ENCODE measurements at places on chromosomes 3 and 15. TPM values are rescaled to one million over a fixed set of nuclear protein-coding genes. Genes with fewer than 3 reads are reported as not detected.

TNNC1 gene
- total RNA-seq = 0.34 TPM

ZBBX gene
- not detected for total RNA-seq

IL17RC gene
- 0.27 TPM for total RNA-seq

GOLGA8T gene
- total RNA-seq = not detected

DNA sequence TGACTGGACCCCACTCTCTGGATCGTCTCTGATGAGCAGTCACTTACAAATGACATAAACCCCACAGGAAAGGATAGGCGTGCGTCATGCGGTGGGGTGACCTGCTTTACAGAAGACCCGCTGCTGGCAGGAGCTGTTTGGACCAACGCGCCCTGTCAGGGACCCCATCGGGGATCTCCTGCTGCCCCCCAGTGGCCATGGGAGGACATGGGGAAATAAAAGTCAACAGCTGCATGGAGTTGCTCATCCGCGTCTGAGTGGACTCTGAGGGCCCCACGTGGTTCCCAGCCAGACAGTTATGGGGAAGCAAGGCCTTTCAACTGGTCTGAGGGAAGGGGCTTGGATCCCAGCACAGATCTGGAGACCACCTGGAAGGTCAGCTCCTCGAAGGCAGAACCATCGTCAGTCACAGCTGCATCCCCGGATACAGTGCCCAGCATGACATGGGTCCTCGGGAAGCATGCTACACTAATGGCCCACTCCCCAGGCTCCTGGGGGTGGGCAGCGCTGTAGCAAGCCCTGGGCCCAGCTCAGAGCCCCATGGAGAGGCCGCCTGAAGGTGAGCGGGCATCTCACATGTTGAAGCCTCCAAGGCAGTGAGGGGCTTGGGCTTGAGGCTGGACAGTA lies 32.1 kb downstream of the PTH1R start:
- peak; percentile 66 for DNase-seq

GRCh38 chr3:101202640-101203039 lies 117.7 kb downstream of the IMPG2 start:
- no peak for DNase-seq

- DNase-seq = no peak
Measured at GRCh38 chr3:12195231-12195630, 36.5 kb upstream of the TIMP4 start.

GRCh38 chr3:7461202-7461825 lies 600.4 kb downstream of the GRM7 start:
- no peak for DNase-seq

DNA sequence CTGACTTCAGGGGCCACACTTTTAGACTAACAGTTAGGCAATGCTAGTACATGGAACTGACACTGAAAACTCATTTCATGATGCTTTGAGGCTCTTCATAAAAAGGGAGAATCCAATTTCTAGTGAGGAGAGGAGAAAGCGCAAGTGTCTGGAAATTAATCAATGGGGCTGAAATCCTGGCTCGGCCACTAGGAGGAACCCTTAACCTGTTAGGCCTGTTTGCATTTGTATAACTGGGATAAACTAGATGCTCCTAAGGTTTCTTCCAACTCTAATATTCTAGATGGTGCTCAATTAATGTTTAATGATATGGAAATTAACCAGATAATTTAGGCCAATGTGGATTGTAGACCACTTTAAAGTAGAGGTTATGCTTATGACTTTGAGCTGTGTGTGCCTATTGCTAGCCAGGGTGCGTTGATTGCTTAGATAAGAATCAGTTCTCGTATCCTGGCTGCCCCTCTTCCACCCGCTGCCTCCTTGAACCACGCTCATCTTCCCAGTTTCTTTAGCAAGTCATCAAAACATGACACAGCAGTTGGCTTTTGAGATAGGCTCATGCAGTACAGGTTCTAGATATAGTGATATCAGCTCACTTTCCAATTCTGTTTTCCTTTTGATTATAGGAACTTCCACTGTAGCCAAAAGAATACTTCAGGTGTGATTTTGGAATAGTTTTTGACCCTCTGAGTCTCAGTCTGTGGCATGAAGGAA lies 16.8 kb upstream of the CRBN start:
- no peak for DNase-seq

DNA sequence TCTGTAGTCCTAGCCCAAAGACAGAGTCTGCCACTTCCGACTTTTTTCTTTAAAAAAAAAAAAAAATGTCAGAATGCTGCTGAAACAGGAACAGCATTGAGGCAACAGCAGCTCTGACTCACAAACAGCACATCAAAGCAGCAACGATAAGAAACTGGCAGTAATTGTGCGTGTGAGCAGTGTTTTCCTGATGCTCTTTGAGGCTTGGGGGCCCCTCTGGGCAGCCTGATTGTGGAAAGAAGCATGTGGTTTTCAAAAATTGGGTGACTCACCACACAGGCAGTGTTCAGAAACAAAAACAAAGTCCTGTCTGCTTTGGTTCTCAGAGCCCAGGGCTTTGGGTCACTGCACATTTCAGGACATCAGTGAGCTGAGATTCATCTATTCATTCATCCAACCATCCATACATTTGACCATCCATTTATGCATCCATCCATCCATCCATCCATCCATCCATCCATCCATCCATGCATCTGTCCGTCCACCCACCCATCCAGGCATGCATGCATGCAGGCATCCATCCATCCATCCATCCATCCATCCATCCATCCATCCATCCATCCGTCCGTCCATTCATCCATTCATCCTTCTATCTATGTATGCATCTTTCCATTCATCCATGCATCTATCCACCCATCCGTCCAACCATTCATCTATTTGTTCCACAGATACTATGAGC lies 308.4 kb downstream of the RPLP1 start:
- DNase-seq = peak; percentile 85

- DNase-seq = no peak
Measured at GRCh38 chr3:47283591-47284364, 1.0 kb downstream of the KLHL18 start.

DNA sequence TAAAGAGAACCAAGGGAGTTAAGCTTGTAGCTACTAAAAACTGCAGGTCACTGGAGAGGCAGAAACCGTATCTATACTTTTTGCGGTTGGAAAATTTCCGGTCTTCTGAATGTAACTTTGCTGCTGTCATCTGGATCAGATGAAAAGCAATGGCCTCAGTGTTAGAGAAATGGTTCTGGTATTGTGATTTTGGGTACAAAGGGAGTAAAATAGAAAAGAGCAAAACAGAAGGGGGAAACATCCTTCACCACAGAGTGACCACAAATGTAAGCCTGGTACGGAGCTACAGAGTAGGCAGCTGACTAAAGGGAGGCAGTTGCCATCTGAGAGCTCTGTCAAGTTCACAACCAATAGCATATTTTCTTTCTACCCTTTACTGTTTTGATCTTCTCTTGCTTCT lies 5.6 kb downstream of the CD96 start:
- peak; percentile 40 for DNase-seq

DNA sequence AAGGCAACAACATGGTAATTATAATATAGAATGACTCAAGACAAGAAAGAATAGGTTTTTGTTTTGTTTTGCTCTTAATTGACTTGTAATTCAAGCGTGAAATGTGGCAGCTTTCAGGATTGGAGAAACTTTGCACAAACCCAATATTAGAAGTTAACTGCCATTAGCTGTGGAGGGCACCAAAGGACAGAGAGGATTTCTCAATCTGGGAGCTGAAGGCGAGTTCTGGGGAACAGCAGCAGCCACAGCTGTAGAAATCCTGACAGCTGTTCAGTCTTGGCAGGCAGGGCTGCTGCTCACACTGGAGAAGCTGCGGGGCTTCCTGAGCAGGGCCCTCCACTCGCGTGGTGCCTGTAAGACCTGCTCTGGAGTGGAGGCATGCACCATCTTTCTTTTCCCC lies 182.2 kb upstream of the IL12A start:
- no peak for DNase-seq

DNA sequence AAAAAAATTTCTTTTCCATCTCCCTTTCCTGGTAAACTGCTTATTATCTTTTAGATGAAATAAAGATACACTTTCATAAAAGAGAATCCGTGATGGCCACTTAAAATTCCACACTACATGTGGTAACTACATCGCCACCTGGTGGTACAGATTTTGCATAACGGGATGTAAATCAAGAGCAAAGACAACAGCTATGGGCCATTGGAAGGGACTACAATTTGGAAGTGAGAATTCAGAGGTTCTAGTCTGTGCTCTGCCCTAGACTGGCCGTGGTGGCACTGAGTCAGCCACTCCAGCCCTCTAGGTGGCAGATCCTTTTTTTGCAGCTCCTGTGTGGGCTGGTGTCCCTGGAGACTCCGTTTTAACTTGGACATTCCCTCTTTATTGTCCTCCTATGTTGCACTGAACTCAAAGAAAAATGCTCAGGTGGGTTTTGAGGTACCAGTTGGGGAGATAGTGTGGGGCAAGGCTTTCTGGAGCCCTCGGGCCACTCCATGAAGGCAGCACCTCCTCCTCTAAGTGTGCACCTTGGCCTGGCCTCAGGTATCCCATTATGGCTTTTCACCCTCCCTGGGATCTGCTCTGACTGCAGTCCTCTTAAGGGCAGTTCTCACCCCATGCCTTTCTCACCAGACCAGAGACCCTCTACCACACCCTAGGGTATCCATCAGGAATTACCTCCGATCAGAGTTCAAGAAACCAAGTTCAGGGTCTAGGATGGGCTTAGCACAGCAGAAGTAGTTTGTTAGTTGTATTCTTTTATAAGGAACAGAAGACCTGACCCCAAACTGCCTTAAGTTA lies 54.9 kb downstream of the SPSB4 start:
- DNase-seq = peak; percentile 27

- no peak for DNase-seq
Measured at GRCh38 chr3:3038201-3038991, 71.8 kb downstream of the IL5RA start.

- no peak for DNase-seq
Measured at GRCh38 chr3:180229113-180229512, 192.4 kb upstream of the PEX5L start.

DNA sequence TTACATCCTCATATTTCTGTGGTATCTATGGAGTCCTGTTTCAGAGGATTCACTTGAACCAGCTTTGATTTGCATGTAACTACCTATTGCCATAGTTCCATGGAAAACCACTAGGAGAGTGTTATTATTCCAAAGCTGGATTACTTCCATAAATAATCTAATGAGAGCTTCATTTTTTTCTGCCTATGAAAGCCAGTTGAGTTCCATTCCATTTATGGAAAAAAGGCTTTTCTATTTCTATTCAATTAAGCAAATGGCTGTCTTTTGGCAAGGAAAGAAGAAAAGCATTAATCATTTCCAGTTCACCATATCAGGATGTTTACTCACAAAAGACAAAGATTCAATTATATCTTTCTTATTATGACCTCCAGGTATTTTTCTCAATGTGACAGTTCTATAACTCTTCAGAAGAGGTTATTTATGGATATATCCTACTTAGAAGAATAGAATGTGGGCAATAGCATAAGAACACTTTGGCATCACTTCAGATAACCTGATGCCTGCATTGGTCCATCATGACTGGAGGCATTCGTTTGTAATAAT lies 259.9 kb upstream of the ZPLD1 start:
- no peak for DNase-seq

DNA sequence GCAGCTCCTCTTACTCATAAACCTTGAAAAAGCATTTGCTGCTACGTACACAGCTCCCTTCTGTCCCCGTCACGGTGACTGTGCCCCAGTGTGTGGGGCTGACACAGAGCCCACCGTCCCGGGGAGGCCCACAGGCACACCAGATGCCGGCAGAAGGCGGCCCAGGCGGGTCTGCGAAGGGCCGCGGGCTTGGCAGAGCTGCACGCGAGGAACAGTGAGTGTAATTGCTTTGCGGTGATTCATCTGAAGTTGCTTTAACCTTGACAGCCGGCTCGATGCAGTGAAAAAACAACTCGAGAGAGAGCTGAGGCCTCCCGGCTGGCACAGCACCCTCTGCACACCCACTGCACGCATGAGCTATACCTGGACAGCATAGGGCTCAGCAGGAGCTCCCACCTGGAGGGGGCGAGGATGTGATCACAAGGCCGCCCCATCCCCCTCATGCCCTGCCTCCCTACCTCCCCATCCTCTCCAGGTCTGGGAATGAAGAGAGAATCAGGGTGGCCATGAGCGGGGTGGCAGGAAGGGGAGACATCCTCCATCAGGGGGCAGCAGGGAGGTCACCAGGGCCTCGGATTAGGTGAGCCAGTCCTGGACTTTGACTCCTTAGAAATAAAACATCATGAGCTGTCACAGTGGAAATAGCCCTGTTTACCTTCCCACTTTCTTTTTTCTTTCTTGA lies 172.7 kb downstream of the MEGF11 start:
- DNase-seq = no peak

DNA sequence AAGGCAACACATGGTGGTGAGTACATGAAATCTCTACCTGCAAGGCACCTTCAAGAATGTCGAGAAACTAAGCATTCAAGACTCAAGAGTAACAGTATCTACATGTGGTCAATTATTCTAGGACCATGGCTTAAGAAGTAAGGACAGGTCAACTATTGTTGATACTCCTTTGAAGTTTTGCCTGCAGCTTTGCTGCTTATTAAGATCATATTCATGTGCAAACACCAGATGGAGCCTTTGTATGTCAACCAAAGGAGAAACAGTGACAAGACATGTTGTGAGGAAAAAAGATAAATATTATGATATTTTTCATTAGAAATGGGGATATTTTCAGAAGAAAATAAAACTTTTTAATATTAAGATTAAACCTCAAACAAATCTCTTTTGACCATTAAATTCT lies 52.3 kb upstream of the FGF7 start:
- no peak for DNase-seq

GRCh38 chr3:178420033-178420432 lies 116.2 kb upstream of the KCNMB2 start:
- no peak for DNase-seq

GRCh38 chr3:49554633-49555265 lies 472 bp downstream of the BSN start:
- peak; percentile 58 for DNase-seq

DNA sequence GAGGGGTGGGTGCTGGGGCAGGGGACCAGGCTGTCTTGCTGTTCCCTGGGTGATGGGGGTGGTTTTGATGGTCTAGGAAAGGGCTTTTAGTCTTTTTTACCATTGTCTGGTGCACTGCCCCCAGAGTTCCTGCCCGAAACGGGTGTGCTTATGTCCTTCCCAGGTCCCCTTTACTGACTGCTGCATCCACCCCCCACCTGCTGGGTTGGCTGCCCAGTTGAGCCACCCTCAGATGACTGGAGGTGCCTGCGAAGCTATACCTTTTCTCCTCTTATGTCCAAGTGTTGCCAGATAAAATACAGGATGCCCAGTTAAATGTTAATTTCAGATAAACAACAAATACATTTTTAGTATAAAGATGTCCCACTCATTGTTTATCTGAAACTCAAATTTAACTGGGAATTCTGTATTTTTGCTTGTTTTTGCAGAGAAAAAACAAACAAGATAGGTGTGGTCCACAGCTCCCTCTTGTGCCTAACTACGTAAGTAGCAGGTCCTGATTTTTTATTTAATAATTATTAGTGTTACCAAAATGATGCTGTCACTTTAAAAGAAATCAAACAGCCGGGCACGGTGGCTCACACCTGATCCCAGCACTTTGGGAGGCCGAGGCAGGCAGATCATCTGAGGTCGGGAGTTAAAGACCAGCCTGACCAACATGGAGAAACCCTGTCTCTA lies 6.1 kb upstream of the RPP14 start:
- no peak for DNase-seq

All from activated T-helper 2 cell treated with anti-CD3 and anti-CD28 coated beads, Interferon-gamma antibody, Interleukin-2, Interleukin-4, amounts not matched to agents 10 μg/mL and 5 μg/mL and 100 μg/mL, durations not matched to agents 14 hours and 24 hours and 36 hours (primary cell).